ENCODE measurements at places on chromosomes 5 and 9. TPM values are rescaled to one million over a fixed set of nuclear protein-coding genes. Genes with fewer than 3 reads are reported as not detected.

- peaks cover 66% of the 10 kb centered on the region for H3K36me3 ChIP-seq
- no peaks in the 10 kb centered on the region for H3K27me3 ChIP-seq
- H3K4me3 ChIP-seq = no peak overlapping the region
- no peak for DNase-seq
- no peak overlapping the region for H3K27ac ChIP-seq
Observed at GRCh38 chr5:134133995-134134541, 19.6 kb downstream of the TCF7 start.

DNA sequence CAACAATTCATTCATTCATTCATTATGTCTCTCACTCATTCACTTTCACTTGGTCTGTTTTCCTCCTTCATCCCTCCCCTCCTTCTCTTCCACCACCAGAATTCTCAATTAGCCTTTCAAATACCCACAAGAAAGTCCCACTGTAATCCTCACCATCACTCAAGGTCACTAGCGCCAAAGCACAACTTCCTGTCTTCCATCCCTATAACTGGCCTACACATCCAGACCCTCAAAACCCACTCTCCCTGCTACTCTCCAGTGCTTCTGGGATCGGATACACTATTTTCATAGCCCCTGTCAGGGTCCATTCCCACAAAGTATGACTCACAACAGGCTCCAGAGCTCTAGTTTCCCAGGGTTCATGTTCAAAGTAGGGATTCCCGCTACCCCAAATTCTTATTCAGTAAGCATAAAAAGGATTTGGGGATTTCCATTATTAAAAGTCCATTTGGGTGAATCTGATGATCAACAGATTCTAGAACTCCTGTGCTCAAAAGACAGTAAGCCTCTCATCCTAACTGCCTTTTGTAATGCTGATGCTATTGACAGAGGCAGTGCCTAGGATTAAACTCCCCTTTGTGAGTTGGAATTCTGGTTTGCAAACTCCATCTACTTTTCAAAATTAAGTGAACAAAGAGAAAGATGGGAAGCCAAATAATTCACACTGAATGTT lies 250.9 kb downstream of the SEMA5A start:
- H3K27me3 ChIP-seq = no peaks in the 10 kb centered on the region
- no peak overlapping the region for H3K4me3 ChIP-seq
- no peaks in the 10 kb centered on the region for H3K36me3 ChIP-seq
- H3K27ac ChIP-seq = no peak overlapping the region
- H3K4me1 ChIP-seq = no peaks in the 10 kb centered on the region

DNA sequence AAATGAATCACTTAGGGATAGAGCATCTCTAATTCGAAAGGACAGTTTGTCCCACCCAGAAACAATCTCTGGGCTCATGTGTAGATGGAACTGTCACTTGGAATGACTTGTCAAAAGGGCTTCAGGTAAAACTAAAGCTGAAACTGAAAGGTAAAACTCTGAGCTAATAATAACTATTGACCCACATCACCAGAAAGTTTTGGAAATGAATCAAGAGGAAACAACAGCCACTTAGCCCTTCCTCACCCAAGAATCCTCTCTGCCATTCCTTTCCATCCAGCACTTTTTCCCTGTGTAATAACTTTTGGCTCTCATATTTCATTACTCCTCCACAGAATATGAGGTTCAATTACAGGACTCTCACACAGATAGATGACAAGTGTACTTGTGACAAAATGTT lies 14.0 kb upstream of the GLRX start:
- 0 out of 3 replicates have a peak, but pooled peaks cover 4% of the 10 kb centered on the region for H3K4me1 ChIP-seq
- no peak for DNase-seq
- no peaks in the 10 kb centered on the region for H3K36me3 ChIP-seq

DNA sequence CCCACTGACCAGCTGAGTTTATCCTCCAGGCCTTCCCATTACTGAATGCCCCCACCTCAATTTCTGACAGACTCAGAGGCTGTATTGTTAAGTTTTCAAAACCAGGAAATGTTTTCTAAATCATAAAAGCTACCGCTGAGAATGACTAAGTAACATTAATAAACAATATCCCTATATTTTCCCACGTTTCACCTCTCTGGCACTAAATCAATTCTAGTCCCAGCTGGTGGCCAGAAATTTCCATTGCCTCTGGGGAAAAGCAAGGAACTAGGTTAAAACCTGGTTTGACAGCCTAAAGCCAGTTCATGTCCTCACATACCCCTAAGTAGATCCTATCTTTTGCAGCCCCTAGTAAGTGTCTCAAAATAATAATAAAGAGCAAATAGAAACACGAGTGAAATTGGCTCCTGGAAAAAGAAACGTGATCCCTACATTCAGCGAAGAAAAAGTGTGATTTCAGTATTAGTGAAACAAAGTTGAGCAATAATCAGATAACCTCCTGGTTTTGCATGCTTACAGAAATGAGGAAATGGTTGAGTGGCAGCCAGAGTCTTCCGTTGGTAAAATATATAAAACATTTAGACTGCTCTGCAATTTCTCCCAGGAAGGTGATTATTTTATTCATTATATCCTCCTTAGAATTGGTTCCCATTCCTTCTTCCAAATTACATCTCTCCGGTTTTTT lies 110.9 kb downstream of the ESM1 start:
- H3K4me1 ChIP-seq = no peaks in the 10 kb centered on the region
- H3K36me3 ChIP-seq = no peaks in the 10 kb centered on the region
- H3K27ac ChIP-seq = no peak overlapping the region
- DNase-seq = no peak
- peaks cover 8% of the 10 kb centered on the region for H3K27me3 ChIP-seq

GRCh38 chr5:143054480-143054941 lies 284.3 kb downstream of the ARHGAP26 start:
- H3K36me3 ChIP-seq = no peaks in the 10 kb centered on the region
- no peak overlapping the region for H3K27ac ChIP-seq
- H3K4me1 ChIP-seq = peaks cover 24% of the 10 kb centered on the region
- H3K4me3 ChIP-seq = no peak overlapping the region
- no peak for DNase-seq
- H3K27me3 ChIP-seq = 0 out of 2 replicates have a peak, but pooled peaks cover 4% of the 10 kb centered on the region

DNA sequence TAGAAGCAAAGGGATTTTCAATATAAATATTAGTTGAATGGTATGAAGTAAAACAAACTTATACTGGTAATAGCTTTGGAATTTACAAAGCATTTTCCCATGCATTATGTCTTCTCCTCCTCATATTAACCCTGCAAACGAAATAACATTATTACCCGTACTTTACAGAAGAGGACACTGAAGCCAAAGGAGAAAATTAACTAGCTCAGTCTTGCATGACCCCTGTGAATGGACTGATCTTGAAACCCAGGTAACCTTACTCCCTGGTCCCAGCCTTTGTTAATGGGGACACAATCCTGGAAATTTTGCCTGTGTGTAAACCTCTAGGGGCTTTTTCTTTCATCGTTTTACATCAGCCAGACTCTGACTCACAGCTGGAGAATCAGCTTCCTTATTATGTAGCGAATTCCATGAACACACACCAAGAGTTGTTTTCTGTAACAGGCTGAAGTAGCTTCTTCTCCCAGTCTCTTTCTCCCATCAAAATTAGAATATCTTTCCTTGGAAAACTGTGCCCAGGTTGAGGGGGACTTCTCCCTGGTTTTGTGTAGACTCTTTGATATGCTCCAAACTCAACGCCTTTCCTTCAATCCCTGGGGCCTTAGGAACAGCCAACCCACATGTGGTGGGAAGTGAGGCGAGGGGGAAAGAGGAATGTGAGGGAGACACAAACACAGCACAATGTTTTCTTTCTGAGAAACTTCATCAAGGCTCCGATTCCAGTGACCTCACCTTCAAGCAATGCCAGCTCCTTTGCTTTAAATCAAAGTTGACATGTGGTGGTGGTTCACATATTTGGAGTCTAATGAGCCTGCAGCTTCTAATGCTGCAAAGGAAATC lies 480.9 kb upstream of the PAPPA start:
- no peak overlapping the region for H3K27ac ChIP-seq
- no peaks in the 10 kb centered on the region for H3K27me3 ChIP-seq
- no peak for DNase-seq

DNA sequence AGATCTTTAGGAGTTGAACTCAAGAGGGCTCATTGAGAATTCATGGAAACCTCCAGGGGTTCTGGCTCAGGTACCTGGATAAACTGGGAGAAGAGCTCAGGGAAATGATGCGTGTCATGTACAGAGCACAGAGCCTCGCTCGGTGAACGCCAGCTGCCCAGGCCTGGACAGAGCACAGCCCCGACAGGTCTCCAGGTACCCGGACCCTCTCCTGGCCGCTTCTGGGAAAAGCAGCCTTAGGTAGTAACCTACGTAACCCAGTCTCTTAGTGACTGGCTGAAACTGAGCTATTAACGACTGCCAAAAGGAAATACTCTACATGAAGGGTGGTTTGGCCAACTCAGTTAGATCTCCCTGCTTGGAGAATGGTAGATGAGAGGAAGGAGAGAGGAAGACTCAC lies 157.4 kb downstream of the TTLL11 start:
- no peak overlapping the region for H3K4me3 ChIP-seq
- no peaks in the 10 kb centered on the region for H3K4me1 ChIP-seq
- H3K27ac ChIP-seq = no peak overlapping the region
- peaks cover 24% of the 10 kb centered on the region for H3K27me3 ChIP-seq
- H3K36me3 ChIP-seq = no peaks in the 10 kb centered on the region
- no peak for DNase-seq

Gene FOXD4
- total RNA-seq = 1.0 TPM

Gene EDIL3
- 0.09 TPM for total RNA-seq

Gene GABRA6
- not detected for total RNA-seq

Gene S1PR3
- total RNA-seq = 0.33 TPM

Gene SOX30
- not detected for total RNA-seq
